NB4 (cell line): ENCODE measurements at places on chromosomes 5 and 9.

DNA sequence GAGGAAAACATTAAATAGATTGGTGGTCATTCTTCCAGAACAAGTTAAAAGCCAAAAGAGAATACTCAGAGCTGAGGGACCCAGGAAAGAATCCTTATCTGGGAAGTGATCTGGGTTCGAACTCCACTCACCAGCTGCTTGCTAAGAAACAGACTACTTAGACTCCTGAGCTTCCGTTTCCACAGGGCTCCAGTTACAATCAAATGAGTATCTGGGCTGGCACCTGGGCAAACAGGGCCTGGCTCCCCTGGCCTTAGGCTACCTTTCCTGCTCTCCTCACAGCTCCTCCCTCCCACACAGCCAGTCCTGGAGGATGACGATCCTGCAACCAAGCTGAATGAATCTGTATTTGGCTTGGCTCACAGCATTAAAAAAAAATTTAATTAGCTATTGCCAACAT lies 2.5 kb downstream of the MAPK9 start:
- no peak for DNase-seq

DNA sequence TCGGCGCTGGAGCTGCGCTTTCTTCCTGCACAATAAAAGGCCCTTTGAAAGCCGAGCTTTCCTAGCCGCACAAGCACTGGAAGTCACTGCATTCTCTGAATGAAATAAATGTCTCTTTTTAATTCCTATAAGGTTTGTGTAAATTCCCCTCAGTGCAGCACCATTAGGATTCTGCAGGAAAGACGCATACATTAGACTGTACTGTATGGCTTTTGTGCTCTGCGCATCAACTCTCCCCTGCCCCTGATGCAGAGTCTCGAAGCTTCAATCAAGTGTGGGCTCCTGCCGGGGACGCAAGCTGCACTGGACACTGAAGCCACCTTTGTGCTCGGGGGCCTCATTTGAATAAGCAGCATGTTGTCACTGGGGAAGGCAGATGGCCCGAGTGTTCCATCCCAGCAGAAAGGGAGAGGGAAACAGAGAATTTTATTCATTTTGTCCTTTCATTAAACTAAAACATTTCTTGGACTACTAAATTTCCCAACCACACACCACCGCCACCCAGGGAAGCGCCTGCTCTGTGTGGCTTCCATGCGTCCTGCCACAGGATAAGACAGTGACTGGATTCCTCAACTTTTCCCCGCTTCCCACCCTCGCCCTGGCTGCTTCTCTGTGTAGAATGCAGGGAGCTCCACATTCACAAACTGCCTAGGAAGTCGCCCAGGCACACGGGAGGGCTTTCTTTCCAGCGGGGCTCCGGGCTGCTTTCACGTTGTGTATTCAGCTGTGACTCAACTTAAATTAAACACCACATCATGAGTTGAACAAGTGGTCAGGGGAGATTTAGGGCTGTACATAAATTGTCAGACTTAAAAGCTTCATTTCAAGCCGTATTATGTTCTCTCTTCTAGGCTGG lies 635.4 kb downstream of the IRX1 start:
- DNase-seq = no peak

- no peak for DNase-seq
These were observed 60.6 kb downstream of the DRD1 start for GRCh38 chr5:175383350-175383749.

DNA sequence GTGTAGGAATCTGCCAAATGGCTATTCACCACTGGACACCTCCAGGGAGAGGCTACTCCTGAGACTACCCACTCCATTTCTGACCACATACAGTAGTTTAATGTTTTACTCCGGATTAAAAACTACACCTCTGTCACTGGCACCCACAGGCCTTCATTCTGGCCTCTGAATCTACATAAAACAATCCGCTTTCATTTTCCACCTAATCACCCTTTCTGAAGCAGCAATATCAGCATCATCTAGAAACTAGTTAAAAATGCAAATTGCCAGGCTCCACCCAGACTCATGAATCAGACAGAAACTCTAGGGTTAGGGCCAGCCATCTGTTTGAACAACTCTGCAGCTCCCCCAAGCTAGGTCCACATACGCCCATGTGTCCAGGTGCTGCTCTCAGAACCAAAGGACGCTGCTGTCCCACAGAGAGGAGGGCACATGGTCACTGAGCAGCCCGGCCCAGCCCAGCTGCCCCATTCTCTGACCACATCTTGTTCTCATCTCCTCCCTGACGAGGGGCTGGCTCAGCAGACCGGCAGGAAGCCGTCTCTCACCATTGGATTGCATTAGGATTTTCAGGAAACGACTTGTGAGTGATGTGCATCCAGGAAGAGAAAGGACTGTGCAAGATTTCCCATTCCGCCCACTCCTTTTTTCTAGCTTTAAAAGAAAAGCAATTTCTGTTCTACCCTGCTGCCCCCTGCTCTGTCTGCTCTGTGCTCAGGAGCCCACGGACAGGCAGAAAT lies 34.7 kb downstream of the ADAM19 start:
- DNase-seq = no peak

- DNase-seq = no peak
These were observed 598.4 kb downstream of the CHSY3 start for GRCh38 chr5:130502702-130503101.

- DNase-seq = no peak
These were observed 80.4 kb downstream of the KDM4C start for GRCh38 chr9:6838158-6838557.

- DNase-seq = no peak
These were observed 4.1 kb downstream of the GRPEL2 start for GRCh38 chr5:149349382-149349781.

DNA sequence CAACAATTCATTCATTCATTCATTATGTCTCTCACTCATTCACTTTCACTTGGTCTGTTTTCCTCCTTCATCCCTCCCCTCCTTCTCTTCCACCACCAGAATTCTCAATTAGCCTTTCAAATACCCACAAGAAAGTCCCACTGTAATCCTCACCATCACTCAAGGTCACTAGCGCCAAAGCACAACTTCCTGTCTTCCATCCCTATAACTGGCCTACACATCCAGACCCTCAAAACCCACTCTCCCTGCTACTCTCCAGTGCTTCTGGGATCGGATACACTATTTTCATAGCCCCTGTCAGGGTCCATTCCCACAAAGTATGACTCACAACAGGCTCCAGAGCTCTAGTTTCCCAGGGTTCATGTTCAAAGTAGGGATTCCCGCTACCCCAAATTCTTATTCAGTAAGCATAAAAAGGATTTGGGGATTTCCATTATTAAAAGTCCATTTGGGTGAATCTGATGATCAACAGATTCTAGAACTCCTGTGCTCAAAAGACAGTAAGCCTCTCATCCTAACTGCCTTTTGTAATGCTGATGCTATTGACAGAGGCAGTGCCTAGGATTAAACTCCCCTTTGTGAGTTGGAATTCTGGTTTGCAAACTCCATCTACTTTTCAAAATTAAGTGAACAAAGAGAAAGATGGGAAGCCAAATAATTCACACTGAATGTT lies 250.9 kb downstream of the SEMA5A start:
- DNase-seq = no peak

DNA sequence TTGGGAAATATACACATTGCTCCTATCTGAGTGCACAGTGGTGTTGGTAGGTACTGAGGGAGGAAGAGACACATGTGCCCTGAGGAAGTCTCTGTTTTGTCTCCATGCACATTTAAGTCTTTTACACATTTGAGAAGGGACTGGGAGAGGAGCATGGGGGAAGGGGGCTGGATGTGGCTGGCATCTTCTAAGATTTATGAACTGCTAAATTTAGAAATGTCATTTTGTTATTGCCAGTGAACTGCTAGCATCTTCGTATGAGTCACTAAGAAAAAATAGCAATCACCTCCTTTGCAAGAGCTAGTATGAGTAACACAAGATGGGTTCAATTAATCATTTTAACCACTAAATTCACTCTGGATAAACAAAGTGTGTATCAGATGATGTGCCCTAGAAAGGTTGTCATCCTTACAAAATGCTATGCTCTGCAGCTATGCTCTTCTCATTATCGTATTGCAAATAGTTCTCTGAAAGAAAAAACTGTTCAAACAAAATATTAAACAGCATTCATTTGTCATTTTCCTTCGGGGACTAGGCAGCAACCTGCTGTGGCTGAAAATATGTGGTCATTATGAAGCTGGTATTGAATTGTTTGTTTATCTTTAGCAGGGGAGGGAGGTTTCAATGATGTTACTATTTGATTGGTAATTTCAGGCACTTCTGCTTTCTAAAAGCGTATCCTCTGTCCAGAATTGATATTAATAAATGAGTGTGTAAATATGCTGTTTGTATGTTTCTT lies 236.5 kb downstream of the DMRTA1 start:
- DNase-seq = no peak

DNA sequence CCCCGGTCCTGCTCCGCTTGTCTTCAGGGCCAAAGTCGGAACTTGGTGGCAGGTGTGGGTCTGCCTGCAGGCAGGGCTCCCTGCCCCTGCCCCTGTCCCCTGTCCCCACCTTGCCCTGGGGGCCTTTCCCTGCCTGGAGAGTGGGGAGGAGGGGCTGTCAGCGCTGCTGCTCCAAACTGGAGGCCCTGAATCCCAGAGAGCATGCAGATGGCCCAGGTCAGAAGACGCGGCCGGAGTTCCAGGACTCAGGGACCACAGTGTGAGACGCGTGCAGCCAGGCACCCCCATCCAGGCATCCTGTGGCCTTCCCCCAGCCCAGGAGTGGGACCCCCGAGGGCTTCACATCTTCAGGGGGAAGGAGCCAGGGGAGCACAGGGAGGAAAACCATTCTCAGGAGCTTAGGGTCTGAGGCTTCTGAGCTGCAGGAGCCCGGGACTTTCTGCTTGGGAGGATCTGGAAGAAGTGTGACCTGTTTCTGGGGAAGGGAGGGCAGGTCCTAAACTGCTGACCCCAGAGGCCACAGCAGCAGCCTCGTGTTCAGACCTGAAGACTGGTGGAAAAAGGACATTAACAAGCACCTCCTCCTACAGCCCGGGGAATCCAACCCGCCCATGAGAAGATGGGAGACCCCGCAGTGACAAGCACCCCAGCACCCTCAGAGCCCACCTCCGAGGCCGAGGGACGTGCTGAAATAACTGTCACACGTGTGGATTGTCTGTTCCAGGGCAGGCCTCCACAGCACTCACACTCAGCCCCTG lies 38.0 kb downstream of the RASGEF1C start:
- DNase-seq = no peak

GRCh38 chr5:7329712-7330111 lies 66.2 kb upstream of the ADCY2 start:
- no peak for DNase-seq

- peak; percentile 42 for DNase-seq
These were observed 139.9 kb downstream of the PIP5K1B start for GRCh38 chr9:68844631-68845612.

DNA sequence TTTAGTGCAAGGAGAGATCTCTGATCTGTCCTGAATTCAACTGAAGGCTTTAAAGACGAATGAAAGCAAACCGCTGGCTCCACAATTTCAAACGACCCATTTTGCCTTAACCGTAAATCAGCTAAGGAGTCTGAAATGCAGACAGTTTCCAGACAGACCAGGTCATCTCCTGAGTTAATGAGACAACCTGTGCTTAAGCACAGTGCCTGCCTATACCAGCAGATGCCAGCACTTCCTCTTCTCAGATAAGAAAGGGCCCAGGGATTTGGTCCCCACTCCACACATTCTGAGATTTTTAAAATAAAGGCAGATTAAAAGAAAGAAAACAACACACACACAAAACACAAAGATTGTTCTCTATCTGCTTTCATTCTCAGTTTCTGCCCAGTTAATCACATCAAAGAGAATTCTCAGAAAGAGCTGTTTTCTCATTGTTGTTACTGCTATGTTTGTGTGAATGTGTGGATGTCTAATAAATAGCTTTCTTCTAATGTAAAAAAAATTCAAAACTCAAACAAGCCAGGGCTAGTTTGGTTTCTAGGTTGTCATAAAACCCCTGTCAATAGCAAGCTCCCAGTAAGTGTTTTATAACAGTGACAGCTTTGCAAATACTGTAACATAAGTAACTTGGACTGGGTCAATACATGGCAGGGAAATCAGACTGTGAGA lies 157.7 kb upstream of the SLC24A2 start:
- peak; percentile 40 for DNase-seq

DNA sequence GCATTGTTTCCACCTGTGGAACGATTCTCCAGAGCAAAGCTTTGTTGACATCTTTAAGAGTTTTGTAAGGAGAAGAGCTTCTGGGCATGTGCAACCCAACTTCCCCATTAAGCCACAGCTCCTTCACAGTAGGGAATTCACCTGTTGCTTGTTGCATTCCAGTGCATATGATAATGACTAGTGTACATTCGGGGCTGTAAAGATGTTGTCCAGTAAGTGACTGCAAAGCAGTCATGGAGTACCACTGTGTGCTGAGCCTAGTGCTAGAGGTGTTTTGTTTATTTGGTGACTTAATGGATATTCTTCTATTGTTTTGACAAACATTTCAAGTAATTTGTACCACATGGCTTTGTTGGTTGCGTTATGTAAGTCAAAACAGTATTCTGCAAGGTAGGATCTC lies 12.8 kb downstream of the UGCG start:
- peak; percentile 28 for DNase-seq

DNA sequence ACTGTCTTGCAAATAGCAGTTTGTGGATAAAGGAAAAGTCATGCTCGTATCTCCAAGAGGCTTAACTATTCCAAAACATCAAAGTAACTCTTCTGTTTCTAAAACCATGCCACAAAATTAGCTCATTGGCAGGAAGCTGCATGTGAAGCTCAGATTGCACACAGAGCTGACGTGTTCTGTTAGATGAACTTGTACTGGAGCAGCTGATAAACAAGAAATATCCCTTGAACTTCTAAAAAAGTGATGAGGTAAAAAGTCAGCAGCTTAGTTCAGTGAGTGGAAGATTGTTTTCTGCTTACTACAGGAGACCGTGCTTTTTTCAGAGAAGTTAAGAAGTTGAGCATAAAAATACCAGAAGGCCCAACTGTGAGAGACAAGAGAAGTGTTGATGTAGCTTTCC lies 113.2 kb downstream of the SLC12A2 start:
- no peak for DNase-seq

DNA sequence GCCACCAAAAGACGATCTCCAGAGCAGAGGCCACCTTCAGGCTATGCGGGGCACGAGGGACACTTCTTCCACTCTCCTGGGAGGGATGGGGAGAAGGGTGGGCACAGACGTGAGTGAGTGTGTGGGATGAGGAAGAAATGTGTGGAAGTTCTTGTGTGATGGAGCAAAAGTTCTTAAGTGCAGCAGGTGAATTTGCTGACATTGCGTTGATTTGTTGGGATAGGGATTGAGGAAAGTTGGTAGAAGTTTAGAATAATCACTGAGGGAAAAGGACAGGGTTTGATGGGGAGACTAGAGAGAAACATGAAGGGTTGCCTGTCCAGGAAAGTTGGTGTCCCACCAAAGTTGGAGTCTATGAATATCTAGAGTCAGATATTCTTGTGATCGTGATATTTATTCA lies 2.2 kb downstream of the AOPEP start:
- DNase-seq = no peak

- no peak for DNase-seq
These were observed 4.6 kb downstream of the VCAN start for GRCh38 chr5:83475935-83476814.

DNA sequence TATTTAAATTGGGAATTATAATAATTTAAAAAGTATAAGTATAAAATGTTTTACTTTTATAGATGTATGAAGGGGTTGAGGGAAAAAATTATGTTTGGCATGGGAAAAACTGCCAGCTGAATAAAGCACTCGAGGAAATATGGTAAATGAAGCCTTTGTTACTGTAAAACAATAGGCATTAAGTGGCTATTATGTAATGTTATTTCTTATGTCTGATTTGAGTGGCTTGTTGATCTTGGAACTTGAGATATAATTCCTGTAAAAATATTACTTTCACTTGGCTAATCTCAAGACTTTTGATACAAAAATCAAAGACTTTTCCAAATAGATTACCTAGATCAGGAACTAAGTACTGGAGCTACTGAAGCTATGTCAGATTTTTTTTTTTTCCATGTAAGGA lies 182.9 kb downstream of the CD180 start:
- DNase-seq = no peak
